ENCODE measurements at places on chromosomes 13 and 19.
A peak's percentile ranks its signal among the peaks of the same experiment; 100 is the strongest.

DNA sequence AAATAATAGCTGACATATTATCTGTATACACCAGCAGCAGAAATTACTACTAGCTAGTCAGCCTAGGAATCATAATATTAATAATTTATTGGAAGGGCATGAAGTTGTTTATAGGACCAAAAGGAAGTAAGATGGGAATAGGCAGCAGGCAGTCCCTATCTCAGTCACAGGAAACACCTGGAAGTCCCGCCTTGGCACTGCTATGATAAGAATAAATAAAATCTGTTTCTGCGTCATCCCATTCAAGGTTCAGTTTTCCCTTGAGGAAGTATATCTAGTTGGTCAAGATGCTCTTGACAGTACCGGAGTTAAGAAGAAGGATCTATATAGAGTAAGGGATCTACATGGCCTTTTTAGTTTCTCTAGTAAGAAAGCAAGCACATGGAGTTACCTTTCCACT, 830.8 kb downstream of the DIAPH3 start:
- no peak for DNase-seq

DNA sequence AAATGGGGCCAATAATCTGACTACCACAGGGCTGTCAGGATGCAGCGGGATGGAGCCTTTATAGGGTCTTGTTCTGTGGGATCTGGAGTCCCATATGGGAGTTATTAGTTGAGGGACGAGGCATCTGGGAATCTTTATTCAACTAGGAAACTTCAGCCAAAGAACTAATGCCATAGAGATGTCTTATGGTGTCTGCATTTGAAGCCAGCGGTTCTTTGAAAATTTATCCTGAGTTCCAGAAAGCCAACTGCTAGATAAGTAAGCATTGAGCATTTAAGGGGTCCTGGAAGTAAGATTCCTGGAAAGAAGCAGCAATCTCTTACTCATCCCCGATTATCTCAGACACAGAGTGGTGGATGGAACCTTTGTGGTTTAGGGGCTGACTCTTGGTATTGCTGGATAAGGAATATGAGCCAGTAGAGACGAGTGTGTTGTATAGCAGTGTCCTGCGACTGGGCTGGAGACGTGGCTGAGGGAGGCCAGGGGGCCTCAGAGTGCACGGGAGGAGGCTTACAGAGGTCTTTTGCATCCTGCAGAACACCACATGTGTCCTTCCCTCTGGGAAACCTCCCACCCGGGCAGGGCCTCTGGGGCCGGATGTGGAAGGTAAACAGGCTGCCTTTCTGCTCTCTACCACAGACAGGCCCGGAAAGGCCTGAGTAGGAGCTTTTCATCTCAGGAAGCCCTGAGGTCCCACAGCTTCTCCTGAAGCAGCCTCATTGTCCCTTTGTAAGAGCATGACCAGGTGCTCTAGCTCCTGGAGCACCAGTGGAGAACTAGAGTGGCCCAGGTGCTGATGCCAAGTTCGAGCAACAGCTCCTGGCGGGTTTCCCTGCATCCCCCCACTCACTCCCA, 28.8 kb downstream of the ACTN4 start:
- no peak for DNase-seq

- no peak for DNase-seq
Measured at GRCh38 chr19:4542896-4543841, 3.3 kb upstream of the LRG1 start.

DNA sequence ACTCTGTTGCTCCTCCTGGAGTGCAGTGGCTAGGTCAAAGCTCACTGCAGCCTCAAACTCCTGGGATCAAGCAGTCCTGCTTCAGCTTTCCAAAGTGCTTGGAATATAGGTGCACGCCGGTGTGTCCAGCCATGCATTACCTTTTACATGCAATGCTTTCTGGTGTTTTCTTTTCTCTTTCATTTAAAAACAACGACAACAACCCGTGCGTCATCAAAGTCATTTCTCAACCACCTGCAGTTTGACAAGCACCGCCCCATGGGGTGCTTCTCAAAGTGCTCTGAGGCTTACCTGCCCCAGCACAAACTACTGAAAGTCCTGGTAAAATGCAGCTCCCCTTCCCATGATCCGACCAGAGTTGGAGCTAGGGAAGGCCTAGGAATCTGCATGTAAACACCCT, 7.1 kb downstream of the QTRT1 start:
- no peak for DNase-seq

DNA sequence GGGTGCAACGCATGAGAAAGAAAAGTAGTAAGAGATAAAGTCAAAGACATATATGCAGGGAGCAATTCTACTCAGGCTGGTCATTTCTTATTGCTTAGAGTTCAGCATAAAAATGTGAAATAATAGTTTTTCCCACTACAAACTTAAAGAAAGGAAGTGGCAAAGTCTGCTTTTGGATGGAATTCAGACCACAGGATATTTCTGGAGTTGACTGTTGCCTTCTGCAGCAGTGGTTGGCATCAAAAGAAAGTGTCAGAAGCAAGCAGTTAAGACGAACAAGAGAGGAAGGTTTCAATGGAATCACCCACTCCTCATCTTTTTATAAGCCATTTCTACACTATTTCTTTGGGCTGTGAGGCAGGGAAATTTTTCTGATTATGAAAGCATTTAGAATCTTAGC, 36.2 kb upstream of the TRPC4 start:
- no peak for DNase-seq

DNA sequence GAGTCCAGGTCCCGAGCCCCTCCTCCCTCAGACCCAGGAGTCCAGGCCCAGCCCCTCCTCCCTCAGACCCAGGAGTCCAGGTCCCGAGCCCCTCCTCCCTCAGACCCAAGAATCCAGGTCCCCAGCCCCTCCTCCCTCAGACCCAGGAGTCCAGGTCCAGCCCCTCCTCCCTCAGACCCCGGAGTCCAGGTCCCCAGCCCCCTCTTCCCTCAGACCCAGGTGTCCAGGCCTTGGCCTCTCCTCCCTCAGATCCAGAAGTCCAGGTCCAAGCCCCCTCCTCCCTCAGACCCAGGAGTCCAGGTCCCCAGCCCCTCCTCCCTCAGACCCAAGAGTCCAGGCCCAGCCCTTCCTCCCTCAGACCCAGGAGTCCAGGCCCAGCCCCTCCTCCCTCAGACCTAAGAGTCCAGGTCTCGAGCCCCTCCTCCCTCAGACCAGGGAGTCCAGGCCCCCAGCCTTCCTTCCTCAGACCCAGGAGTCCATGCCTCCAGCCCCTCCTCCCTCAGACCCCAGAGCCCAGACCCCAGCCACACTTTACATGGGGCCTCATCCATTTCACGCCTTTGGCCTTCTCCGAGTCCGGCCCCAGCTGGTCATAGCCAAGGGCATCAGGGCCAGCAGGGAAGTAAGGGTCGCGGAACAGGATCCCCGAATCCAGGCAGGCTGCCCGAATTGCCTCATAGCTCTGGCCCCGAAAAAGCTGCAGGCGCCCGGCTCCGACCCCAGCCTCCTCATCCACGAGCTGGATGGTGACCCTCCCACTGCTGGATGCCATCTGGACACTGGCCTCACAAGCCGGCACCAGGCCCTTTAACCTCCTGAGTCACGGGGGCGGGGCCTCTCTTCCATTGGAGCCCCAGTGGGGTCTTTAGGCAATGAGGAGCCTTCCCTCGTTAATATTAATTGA, 628 bp downstream of the CAPN12 start:
- DNase-seq, result no peak

DNA sequence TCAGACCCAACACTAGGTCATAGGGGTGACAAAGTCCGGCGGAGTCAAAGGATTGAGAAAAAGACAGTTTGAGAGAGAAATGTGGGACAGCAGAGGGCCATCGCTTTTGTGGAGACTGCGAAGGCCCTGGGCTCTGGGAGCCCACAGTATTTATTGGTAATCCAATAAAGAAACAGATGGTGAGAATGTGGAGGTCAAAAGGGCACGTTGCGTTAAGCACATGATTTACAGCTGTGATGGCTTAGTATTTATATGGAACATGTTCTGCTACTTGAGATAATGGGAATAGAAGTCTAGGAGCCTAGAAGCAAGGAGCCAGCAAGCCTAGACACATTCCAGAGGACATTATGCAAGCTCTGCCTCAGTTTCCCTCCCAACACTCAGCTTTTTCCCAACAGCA, 2521.1 kb downstream of the PCDH9 start:
- no peak for DNase-seq

GRCh38 chr13:31056644-31057271, 104.9 kb downstream of the HSPH1 start:
- DNase-seq, result no peak

GRCh38 chr19:40646743-40647254, 43.7 kb downstream of the NUMBL start:
- no peak for DNase-seq

DNA sequence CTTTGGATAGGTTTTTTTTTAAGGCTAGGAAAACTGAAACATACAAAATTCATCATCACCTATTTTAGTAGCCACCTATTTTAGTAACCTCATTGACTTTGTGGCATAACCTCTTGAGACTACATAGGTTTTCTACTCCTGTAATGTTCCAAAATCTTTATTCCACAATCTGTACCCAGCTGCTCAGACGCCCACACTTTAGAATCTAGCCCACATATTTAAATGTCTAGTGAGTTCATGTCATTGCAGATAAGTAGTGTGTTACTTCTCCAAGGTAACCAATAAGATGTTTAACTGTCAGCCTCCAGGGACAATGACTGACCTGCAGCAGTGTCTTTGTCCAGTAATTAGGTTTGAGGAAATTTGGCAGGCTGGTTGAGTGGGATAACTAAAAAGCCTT, 330.2 kb downstream of the MZT1 start:
- no peak for DNase-seq

DNA sequence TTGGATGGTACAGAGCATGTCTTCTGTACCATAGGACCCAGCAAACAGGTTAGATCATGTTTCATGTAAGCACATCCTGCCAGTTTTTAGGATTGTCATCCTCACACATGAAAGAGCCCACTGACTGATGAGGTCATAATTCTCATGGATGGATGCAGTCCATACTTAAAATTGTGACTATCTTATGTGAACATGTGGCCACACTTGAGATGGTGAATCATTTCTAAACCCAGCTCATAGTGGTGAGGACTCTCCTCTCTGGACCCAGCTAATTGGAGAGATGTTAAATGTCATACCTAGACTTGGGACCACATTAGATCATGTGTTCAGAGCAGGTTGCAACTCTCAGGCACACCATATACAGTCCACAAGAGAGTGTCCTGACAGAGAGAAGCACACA, 24.8 kb upstream of the ZNF254 start:
- no peak for DNase-seq

DNA sequence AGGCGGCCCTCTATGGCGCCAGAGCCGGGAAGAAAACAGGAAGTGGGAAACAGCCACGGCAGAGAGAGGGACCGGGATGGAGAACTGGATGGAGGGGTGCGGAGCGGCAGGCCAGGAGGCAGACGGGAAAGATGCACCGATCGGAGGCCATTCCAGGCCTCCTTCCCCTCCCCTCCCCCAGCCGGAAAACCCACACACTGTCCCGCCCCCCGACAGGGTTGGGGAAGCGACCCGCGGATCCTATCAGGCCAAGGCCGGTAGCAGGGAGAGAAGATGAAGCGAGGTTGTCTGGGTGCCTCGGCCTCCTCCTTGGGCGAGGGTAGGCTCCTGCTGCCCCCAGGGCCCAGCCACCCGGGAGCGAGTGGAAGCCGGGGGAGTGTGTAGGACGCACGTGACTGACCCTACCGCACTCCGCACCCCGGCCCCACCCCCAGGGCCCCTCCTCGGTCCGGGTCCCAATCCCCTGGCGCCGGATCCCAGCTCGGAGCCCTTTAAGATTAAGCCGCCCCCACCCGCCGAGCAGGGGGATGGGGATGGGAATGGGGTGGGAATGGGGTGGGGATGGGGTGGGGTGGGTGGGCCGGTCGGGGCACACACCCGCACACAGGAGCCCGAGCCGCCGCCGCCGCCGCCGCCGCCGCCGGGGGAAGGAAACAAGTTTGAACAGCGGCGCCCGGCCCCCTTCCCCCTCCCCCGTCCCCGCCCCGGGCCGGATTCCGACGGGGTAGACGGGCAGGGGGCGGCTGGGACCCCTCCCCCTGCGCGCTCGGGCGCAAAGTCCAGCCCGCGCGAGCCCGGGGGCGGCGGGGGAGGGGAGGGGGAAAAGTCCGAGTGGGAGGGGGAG, 1.5 kb downstream of the ERF start:
- peak; percentile 64 for DNase-seq

DNA sequence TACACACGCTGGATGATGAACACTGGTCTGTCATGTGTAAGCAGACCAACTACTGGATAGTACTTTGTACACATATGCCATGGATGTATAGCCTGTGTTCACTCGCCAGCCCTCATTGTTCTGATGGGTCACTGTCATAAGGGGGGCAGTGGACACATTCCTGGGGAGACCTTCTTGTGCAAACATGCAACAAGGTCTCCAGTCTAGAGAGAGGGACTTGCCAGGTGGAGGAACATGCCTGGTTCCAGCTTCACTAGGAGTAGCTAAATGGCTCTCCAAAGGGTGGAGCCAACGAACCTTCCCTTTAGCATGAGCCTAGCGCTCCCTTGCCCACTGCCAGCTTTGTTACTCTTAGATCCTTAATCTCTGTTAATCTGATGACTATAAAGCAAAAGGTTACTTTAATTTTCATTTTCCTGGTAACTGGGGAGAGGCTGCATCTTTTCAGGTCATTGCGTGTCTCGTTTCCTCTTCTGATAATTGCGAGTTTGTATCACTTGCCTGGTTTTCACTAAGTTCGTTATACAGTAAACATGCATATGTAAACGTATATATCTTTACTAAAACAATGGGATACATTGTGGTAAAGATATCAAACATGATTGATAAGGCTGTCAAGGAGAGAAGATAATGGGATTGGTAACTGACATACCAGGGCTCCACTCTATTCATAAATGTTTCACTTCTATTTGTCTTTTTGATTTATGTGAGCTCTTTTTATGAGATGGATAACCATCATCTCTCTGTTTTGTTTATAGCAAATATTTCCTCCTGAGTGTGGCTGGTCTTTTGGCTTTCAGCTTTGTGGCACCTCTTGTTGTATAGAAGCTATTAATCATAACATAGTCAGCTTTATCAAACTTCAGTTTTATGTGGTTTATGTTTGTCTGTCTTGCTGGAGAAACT, 235.2 kb upstream of the SGCG start:
- DNase-seq, result no peak

DNA sequence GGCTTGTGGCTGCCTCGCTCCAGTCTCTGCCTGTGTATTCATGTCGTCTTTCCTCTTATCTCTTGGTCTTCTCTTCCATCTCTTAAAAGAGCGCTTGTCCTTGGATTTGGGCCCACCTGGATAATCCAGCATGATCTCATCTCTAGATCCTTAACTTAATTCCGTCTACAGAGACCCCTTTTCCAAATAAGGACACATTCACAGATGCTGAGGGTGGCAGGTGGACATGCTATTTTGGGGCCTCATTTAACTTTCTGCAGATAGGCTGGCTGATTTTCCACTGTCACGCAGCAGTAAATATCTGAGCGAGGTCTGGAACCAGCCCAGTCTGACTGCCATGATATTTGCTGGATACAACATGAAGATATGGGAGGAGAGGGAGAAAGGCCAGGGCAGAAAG, 41.5 kb upstream of the TSHZ3 start:
- no peak for DNase-seq

- no peak for DNase-seq
Measured at GRCh38 chr13:53612200-53612599, 583.6 kb downstream of the OLFM4 start.

Data from CD4-positive, alpha-beta T cell treated with Interleukin-10 for 1 hour (primary cell).